Colonic mucosa (tissue), 4 donors: ENCODE measurements at places on chromosomes 4 and X.

DNA sequence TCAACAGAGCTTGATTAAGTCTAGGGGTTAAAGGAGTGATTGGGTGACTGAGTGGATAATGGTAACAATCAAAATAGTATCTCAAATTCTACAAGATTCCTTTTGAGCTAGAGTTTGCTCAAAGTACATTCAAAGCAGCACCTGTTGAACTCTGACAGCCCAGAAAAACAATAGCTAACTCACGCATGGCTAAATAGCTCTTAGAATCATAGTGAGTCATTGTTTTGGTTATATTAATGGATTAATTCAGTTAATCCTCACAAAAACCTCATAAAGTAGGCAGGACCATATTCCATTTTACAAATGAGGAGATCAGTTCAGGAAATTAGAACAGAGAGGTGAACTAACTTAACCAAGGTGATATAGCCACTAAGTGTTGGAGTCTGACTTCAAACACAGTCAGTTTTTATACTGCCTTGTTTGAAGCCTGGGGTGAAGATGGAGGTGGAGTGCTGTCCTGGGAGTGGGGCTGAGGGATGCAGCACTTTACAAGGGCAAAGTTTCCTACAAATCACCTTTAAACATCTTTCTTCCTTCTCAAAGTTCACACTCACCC, 35.9 kb upstream of the PPM1K start:
- no peak for DNase-seq

GRCh38 chr4:137363496-137363895, 168.8 kb downstream of the PCDH18 start:
- no peak for DNase-seq

DNA sequence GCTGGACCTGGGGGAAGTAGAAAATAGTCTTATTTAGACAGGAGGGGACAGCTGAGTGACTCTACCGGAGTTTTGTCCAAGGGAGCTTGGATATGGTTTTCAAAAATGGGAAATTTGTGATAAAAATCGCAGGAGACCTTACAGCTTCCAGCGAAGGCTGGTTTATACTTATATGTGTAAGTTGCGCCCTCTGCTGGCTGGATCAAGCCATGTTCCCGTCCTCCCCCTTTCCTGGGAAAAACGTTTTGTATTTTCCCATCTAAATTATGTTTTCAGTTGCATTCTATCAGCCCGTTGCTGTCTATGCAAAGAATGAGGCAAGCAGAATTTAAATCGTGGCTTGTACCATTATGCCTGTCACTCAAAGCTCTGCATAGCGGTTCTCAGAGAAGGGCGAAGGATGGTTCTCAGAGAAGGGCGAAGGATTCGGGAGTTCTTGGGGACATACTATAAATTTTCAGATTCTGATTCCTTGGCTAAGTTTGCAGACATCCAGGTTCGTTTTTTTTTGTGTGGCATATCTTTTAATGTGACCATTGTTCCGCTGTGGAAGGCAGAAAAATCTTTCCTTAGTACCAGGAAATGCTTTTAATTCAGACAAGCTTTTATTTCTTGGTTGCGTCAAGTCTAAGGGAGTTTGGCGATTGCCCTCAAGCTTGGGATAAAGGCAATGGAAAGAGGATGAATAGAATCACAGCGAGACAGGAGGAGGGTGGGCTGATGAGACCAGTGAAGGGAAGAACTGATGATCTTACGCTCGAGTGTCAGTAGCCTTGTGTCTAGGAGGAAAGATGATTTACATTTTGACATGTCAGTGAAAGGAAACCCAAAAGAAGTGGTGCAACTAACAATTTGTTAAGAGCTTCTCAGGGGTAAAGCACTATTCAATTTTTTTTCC, 128.5 kb upstream of the ARX start:
- peak; percentile 60 for DNase-seq

DNA sequence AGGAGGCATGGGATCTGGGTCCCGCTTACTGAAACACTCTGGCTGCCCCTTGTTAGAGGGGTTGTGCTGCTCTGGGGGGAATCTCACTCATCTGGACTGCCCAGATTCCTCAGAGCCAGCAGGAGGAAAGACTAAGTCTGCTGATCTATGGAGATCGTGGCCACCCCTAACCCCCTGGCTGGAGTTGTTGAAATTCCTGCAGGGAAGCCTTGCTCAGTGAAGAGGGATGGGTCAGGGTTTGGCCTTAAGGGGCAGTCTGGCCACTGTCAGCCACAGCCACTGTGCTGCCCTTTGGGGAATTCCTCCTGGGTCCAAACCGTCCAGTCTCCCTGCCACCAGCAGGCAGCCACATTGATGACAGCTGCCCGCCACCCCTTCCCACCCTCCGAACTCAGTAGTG, 362.0 kb upstream of the AMOT start:
- DNase-seq: no peak

- DNase-seq: no peak
Measured at GRCh38 chr4:70994387-70995099, 1.1 kb downstream of the DCK start.

GRCh38 chr4:78056265-78057129, 626 bp upstream of the FRAS1 start:
- DNase-seq: peak; percentile 91

GRCh38 chr4:29153642-29154041, 1566.5 kb upstream of the PCDH7 start:
- DNase-seq: no peak

GRCh38 chr4:19941434-19941833, 310.3 kb upstream of the SLIT2 start:
- DNase-seq: no peak

DNA sequence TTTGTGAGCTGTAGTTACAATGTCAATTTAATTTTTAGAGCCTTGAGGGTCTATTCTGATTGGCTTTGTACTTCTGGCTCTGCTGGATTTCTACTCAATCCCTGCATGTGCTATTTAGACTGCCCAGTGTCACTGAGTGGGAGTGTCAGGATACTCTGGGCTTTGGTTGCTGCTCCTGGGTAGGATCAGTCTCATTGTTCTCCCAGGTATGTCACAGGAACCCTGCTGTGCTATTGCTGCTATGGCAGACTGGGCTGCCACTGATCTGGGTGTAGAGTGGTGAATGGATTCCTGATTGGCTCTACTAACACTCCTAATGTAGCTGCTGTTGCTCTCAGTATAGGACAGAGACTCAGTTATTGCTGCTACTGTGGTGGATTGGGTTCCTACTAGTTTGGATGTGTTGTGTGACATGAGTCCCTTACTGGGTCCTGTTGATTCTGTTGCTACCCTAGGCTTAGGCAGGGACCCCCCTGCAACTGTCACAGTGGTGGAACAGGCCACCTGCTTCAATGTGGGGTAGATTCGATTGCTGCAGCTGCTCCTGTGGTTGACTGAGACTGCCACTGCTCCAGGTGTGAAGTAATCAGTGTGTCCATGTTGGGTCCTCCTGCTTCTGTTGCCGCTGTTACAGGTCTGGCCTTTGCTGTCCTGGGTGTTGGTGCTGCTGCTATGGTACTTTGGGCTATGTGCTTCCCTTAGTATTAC, 707.8 kb upstream of the AMOT start:
- DNase-seq: no peak

DNA sequence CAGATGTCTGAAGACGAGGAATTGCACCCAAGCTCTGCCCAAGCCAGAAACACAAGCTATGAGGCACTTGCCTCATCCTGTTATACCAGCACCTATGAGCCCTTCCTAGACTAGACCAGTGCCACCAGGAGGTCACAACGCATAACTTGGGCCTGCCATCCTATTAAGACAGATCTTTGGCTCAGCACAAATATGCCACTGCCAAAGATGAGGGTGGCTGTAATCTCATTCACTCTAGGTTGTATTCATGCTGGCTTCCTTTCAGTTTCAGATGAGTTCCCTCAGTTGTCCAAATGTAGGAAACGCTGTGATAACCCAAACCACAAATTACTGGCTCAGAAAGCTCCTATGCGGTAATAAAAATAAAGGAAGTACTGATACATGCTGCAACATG, 76.5 kb upstream of the CITED1 start:
- no peak for DNase-seq

GRCh38 chr4:176153124-176153523, 42.3 kb downstream of the SPATA4 start:
- no peak for DNase-seq

DNA sequence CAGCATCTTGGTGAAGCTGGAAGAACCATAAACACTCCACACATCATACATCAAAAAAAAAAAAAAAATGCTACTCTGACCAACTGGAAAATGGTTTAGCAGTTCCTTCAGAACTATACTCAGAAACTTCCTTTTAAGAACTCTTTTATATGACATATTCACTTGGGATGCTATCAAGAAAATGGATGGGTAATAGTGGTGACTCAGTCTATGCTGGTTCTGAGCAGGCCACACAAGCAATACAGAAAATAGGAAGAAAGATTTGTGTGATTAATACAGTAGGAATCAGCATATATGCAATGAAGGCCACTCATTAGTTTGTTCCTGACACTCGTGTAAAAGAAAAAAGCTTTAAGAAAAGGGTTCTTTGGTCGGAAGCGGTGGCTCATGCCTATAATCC, 123.5 kb upstream of the FAT4 start:
- no peak for DNase-seq

DNA sequence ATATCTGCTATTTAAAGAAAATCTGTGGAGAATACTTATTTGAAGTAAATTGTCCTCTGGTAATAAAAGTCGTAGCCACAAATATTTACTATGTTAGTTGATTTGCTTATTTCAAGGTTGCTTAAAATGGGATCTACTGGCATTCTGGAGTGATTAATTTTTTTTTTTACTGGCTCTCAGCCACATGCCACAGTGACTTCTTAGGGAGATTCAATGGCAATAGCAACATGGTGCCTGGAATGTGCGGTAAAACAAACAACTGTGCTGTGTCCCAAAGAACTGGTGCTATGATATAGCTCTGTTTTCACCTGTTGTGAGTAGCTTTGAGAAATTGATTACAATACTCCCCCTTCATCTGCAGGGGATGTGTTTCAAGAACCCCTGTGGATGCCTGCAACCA, 324.3 kb downstream of the GPAT3 start:
- no peak for DNase-seq

DNA sequence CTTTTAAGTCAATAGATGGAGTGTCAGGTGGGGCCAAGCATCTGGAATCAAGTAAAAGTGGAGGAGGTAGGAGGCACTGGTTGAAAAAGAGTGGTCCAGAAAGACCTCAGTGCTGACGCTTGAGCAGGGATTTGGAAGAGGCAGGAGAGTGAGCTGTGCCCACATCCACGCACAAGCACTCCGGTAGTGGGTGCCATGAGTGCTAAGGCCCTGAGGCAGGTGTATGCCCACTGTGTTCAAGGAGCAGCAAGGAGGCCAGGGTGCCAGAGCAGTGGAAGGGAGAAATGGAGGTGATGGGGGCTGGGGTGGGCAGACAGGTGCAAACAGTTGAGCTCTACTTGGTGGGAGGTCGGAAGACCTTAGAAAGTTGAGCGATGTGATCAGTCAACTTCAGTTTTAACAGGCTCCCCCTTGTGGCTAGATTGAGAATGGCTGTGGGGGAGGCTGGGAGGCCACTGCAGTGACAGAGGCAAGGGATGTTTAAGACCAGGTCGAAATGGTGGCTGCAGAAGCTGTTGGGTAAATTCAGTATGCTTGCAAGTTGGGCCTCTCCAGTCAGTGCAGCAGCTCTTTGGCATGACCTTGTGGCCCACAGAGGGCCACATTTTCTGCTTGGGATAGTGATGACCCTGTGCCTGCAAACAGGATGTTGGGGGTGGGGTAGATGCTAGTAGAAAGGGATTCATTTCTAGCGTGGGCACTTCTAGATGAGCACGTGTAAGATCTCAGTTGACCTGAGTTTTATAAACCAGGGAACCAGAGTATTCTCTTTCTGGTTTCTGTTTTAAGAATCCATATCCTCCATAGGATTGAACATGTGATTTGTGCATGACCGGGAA, 12.7 kb downstream of the TKTL1 start:
- DNase-seq: peak; percentile 75

DNA sequence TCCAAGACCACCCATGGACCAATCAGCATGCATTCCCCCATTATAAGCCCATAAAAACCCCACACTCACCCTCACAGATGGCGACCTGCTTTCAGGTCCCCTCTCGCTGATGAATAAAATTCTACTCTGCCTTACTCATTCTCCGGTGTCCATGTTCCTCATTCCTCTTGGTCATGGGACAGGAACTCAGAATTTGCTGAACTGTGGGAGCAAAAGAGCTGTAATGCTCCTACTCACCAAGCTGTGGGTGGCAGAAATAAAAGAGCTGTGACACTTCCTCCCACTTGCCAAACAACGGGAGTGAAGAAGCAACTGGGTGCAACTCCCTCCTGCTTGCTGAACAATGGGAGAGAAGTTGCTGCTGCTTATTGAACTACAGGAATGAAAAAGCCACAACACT, 168.5 kb upstream of the PCDH18 start:
- DNase-seq: no peak

- no peak for DNase-seq
Measured at GRCh38 chrX:123909523-123909922, 49.7 kb downstream of the XIAP start.

- peak; percentile 87 for DNase-seq
Measured at GRCh38 chr4:3480528-3481112, 17.5 kb downstream of the DOK7 start.

- DNase-seq: no peak
Measured at GRCh38 chr4:156754832-156755570, 216.6 kb downstream of the PDGFC start.

GRCh38 chr4:139331185-139331584, 28.9 kb upstream of the NDUFC1 start:
- DNase-seq: no peak

DNA sequence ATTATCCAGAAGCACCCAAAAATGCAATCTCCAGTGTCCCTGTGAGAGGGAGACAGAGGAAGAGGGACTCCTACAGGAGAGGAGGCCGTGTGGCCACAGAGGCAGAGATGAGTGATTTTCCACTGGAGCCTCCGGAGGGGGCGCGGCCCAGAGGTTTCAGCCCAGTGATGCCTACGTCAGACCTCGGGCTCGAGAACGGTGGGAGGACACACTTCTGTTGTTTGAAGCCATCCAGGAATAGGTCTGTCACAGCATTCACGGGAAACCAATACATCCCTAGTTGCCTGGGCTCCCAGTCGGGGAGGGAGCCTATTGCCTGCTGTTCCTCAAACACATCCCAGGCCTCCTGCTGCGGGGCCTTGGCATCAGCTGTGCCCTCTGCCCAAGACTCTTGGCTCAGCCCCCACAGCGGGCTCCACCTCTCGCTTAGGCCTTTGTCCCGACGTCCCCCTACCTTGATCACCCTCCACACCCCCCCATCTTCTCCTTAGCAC, 39.2 kb upstream of the HMX1 start:
- no peak for DNase-seq

DNA sequence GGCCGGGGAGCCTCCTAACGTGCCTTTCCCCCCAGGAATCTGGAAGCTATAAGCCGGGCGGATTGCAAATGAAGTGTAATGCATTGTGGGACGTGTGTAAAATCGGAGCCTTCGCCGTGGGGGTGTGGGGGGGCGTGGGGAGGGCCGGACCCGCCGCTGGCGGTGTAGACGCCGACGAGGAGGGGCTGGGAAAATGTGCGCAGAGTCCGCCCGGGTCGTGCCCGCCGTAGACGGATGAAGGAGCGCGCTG, 1.3 kb downstream of the STOX2 start:
- no peak for DNase-seq

GRCh38 chr4:163988865-163989264, 494.4 kb downstream of the TMA16 start:
- DNase-seq: no peak

- no peak for DNase-seq
Measured at GRCh38 chr4:114927881-114928280, 185.5 kb downstream of the NDST4 start.
